ENCODE measurements at places on chromosomes 1 and 21. TPM values are rescaled to one million over a fixed set of nuclear protein-coding genes. Genes with fewer than 3 reads are reported as not detected.

Gene TTLL10
- total RNA-seq: 0.63 TPM

Gene AZIN2
- total RNA-seq: 11.0 TPM

Gene SELP
- total RNA-seq: 0.13 TPM

Gene TNFRSF18
- 17.5 TPM for total RNA-seq

Gene SPRR3
- total RNA-seq: not detected

Gene C4BPB
- 3.2 TPM for total RNA-seq

Gene TMEM52
- 0.70 TPM for total RNA-seq

Gene NBPF10
- 2.6 TPM for total RNA-seq

Gene C8A
- total RNA-seq: not detected

Gene FGR
- 0.21 TPM for total RNA-seq

Gene RPE65
- total RNA-seq: not detected

Gene AGT
- not detected for total RNA-seq

Gene OR1C1
- total RNA-seq: not detected

Gene EXTL1
- total RNA-seq: not detected

Gene HSPA6
- 1.1 TPM for total RNA-seq

Gene FLG2
- total RNA-seq: not detected

Gene LRRC40
- 22.5 TPM for total RNA-seq

Gene TCHHL1
- not detected for total RNA-seq

Gene UBIAD1
- 33.7 TPM for total RNA-seq

Gene SPATA21
- total RNA-seq: not detected

Gene HRNR
- total RNA-seq: not detected

Gene ATP1A2
- total RNA-seq: not detected

Gene CENPL
- 39.2 TPM for total RNA-seq

Gene FNDC10
- 7.5 TPM for total RNA-seq

Gene C1orf115
- 0.08 TPM for total RNA-seq

Gene CFHR4
- not detected for total RNA-seq

Gene IGSF3
- total RNA-seq: 0.16 TPM

Gene LCE3E
- not detected for total RNA-seq

Gene OPRD1
- total RNA-seq: not detected

Gene DCST2
- total RNA-seq: 0.24 TPM

Gene CLCA4
- not detected for total RNA-seq
